ENCODE measurements at places on chromosomes 6 and 20. TPM values are rescaled to one million over a fixed set of nuclear protein-coding genes. Genes with fewer than 3 reads are reported as not detected.

GRCh38 chr20:58852543-58853271 lies at the start of gene GNAS:
TSS of gene GNAS (plus strand) at chr20:58852716.
- H3K4me3 ChIP-seq = peak within 1 kb of the TSS; percentile 98
- H3K27ac ChIP-seq = no peak within 1 kb of the TSS
- H3K36me3 ChIP-seq = no peaks in the 10 kb centered on the region
- peaks cover 18% of the 10 kb centered on the region for H3K4me1 ChIP-seq
- DNase-seq = peak; percentile 52
- H3K27me3 ChIP-seq = peaks cover 41% of the 10 kb centered on the region

DNA sequence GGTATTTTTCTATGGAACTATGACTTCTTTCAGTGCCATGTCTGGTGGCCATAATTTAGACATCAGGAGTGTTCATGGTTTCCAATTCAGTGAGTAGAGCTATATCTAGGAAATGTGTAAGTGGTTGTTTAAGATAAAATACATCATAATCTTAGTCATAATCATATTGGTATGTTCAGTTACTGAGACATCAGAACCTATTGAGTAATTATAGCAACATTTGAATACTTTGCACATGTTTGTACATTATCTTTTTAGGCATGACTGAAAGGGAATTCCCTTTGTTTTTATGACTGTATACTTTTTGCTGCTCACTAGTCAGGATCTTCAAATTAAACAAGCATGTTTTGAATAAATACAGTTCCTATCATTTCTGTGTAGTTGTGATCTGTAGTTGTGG lies 64.0 kb downstream of the STXBP5 start:
- H3K27ac ChIP-seq = no peak overlapping the region
- DNase-seq = no peak
- no peak overlapping the region for H3K4me3 ChIP-seq
- H3K27me3 ChIP-seq = no peaks in the 10 kb centered on the region

Gene MATN4
- total RNA-seq = not detected

Gene NHLRC1
- total RNA-seq = 2.1 TPM

GRCh38 chr20:11204926-11205768 lies 531.3 kb upstream of the JAG1 start:
- no peaks in the 10 kb centered on the region for H3K36me3 ChIP-seq
- peaks cover under 1% of the 10 kb centered on the region for H3K27me3 ChIP-seq
- peaks cover 3% of the 10 kb centered on the region for H3K4me1 ChIP-seq
- H3K4me3 ChIP-seq = no peak overlapping the region
- no peak for DNase-seq
- H3K27ac ChIP-seq = no peak overlapping the region

Gene NEURL2
- total RNA-seq = 5.9 TPM

- H3K4me3 ChIP-seq = no peak overlapping the region
- H3K27me3 ChIP-seq = peaks cover 7% of the 10 kb centered on the region
- no peaks in the 10 kb centered on the region for H3K36me3 ChIP-seq
- H3K4me1 ChIP-seq = no peaks in the 10 kb centered on the region
Observed at GRCh38 chr20:13857304-13857703, 72.5 kb downstream of the NDUFAF5 start.

- H3K36me3 ChIP-seq = no peaks in the 10 kb centered on the region
- no peaks in the 10 kb centered on the region for H3K4me1 ChIP-seq
- H3K27me3 ChIP-seq = no peaks in the 10 kb centered on the region
- no peak overlapping the region for H3K4me3 ChIP-seq
Observed at GRCh38 chr6:95240514-95240913, 336.8 kb upstream of the MANEA start.
